Effector CD8-positive, alpha-beta T cell (primary cell): ENCODE measurements at places on chromosomes 11 and 22.

DNA sequence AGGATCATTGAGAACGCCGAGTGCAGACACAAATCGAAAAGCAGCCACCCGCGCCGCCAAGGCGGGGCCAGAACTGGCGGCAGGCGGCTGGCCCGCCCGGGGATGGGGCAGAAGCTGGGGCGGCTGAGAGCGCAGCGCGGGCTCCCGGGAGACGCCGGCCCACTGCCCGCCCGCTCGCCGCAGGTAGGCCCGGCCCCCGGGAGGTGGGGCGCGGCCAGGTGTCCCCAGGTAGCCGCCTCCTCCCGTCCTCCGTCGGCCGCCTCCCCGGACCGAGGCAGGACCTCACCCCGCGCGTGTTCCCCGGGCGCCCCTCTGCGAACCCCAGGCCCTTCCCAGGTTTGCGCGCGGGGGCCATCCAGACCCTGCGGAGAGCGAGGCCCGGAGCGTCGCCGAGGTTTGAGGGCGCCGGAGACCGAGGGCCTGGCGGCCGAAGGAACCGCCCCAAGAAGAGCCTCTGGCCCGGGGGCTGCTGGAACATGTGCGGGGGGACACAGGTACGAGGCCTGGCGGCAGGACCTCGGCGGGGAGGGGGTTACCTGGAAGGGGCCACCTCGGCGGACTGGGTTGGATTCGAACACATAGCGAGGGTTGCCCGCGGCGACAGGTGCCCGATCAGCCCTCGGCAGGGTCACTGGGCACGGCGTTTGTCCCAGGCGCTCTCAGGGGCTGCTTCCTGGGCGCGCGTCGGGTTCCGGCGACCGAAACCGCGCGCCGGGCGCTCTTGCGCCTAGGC is at the start of gene PRRG4:
TSS of gene PRRG4 (plus strand) at position 248 of the 733 bp plus-strand sequence. CDS start 603 bp downstream, outside the sequence.
- DNase-seq, result no peak

- no peak for DNase-seq
Measured at GRCh38 chr22:25745341-25746011, 3.5 kb downstream of the MYO18B start.

- DNase-seq, result no peak
Measured at GRCh38 chr11:94507485-94507884, 4.8 kb upstream of the C11orf97 start.

DNA sequence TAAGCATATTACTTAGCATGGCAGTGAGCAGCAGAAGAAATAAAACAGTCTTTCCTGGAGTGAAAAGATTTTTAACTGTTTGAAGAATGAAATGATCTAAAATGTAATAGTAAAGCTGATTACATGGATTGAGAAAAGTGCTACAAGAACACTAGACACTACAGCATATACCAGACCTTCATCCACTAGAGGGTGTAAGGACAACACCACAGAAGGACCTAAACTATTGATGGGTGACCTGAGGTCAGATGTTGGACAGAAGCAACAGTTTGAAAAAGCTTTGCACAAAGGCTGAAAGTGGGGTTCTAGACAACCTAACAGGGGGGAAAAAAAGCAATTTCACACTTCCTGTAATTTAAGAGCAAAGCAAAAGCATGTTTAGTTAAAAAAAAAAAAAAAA is 97.7 kb downstream of the RBFOX2 start:
- DNase-seq, result no peak

GRCh38 chr11:57668434-57668782 is 494 bp downstream of the ZDHHC5 start:
- no peak for DNase-seq

DNA sequence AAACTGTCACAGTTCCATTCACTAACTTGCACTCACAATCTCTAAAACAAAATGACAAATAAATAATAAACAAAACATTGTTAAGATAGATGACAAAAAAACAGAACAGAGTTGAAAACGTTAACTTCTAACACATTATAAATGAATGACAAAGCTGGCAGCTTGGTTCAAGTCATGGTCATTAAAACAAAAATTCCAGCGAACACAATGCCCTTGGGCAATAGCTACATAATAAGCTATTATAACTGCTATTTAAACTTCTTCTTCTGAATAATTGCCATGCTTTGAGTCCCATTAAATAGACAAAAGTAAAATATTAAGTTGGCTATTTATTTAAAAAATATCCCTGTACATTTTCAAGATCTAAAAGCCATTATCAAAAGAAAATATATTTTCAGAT is 54.7 kb downstream of the PICALM start:
- DNase-seq, result no peak

DNA sequence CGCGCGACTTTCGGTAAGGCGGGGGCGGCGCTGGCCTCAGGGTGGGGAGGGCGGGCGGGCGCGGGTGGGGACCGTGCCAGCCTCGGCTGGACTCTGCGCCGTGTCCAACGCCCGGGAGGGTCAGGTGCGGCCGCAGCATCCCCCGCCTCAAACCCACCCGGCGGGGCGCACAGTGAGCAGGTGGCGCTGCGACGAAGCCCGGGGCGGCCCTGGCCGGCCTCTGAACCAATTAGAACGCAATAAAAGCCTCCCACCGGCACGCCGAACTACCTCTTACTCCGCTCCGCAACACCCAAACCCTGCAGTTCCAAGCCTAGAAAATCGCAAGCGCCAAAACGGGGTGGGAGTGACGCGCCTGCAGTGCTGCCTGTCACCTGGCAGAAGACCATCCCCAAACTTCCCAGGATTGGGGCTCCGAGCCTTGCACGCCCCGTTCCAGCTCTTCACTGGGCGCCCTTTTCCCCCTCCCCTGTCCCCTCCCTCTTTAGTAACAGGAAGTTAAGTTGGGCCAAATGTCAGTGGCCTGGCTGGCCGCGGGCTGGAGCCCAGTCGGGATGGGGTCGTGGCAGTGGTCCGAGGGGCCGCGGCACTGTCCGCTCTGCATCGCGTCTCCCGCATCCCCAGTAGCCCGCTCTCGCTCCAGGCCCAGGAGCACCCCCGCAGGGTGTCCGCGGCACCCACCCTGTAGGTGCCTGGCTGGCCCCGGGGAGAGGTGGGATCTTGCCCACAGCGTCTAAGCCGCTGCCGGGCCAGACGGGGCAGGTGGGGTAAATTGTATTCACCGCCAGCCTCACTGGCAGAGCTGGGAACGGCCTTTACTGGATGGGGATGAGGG is 541 bp downstream of the MICAL2 start:
- peak; percentile 10 for DNase-seq

- no peak for DNase-seq
Measured at GRCh38 chr11:31997955-31998354, 92.9 kb upstream of the RCN1 start.

DNA sequence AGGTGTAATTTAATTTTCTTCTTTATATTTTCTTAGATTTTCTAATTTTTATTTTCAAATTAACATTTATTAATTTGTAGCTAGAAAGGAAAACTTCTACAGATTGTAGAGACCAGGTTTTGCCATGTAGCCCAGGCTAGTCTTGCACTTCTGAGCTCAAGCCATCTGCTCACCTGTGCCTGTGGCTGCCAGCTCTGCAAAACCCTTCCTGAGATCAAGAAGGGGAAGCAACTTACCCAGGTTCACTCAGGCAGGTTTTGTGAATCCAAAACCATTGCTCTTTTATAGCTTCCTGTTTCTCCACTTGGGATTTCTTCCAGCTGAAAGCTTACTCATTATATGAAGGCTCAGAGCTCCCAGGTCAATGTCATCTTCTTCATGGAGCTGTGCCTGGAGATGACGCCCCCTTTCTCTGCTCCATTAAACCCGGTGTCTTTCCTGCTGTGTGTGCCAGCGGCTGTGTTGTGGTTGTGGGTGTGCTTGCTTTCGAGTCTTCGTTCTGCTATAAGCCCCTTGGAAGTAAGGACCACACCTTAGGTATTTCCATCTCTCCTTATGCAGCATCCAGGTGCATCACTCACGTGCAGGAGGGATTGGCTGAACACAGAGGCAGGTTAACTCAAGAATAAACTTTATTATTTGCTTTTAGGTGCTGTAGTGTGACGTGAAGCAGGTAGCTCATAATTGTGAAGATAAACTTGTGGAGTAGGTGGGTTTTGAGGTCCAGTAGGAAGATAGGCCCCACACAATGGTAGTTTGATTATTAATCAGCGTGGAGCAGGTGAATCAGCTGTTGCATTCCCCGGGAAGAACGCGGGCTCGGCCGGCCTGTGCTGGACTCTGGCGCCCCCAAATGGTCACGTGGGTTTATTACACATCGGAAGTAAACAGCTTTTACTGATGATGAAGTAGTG is 42.2 kb upstream of the INCENP start:
- peak; percentile 65 for DNase-seq

GRCh38 chr11:79221444-79222130 is 219.2 kb downstream of the TENM4 start:
- DNase-seq, result no peak

- no peak for DNase-seq
Measured at GRCh38 chr11:78419327-78419726, 1.7 kb upstream of the GAB2 start.

- no peak for DNase-seq
Measured at GRCh38 chr11:12599408-12600143, 74.6 kb upstream of the TEAD1 start.

GRCh38 chr11:10731064-10731680 is 19.9 kb upstream of the CTR9 start:
- DNase-seq, result no peak

- no peak for DNase-seq
Measured at GRCh38 chr22:20568502-20569058, 61.2 kb downstream of the MED15 start.

DNA sequence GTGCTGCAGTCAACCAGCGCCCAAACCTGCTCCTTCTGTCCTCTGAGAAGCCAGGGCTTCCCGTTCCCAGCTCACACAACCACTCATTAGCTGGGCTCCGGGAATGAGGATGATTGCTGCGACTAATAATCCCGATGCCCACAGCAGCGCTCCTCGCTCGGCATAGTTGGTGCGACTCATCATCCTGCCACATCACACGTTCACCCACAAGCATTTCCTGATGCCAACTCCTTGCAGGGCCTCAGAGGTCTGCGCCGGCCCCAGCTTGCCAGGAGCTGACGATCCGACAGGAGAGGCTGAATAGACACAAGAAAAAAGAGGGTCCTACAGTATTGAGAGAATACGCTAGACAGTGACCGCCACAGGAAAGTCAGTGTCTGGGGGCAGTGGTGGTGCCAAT is 10.6 kb upstream of the CSNK1E start:
- no peak for DNase-seq

GRCh38 chr22:26141831-26142230 is 27.4 kb upstream of the SEZ6L start:
- no peak for DNase-seq

DNA sequence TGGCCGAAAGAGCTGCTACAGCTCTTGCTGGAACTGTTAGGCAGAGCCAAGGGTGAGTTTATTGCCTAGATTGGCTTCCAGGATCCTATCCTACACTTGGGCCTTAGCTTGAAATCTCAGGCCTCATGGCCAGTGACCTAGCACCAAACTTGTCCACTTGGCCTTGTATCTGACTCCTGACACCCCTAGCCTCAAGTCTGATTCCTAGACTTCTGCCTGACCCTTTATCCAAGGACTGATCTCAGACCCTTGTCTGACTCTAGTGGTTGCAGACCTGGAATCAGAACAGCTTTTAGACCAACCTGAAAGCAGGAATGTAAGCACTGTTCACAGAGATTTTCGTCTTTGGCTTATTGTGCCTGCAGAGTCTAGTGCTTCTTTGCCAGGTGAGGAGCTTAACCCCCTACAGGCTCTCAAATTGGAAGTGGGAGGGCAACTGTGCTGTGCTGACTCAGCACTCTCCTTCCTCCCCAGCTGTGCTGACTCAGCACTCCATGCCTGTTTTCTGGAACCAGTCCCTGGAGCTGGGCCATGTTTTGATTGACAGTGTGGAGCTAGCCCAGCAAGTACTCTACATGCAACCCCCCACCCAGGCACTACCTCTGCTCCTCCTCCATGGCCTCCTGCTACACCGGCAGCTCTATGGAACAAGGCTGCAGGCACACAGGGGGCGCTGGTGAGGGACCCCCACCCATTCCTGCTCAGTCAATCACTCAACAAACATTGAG is 35.1 kb downstream of the RRP8 start:
- no peak for DNase-seq

GRCh38 chr11:129146191-129146590 is 45.9 kb downstream of the ARHGAP32 start:
- DNase-seq, result no peak

DNA sequence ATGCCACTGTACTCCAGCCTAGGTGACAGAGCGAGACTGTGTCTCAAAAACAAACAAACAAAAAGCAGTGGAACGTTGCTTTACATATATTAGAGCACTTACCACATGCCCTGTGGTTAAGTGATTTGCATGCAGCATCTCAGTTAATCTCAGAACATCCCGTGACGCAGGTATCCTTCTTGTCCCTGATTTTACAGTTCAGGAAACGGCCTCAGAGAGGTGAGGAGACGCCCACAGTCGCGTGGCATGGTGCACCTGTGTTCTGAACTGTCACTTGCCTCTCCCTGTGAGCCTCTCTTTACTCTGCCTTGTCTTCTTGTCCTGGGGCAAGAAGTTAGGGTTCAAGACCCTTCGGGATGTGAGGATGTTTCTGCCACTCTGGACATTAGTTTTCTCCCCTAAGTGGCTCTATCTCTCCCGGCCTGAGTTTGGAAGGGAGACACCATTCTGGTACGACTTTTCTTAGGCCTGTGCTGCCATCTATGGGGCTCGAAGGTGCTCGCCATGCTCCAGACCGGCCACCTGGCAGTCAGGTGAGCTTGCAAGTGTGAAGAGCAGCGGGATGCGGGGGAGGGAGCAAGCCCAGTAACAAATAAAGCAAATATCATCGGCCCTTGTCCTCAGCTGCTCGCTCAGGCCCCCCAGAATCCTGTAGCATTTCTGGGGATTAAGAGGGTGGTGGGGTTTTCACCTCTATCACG is 25.6 kb downstream of the YWHAH start:
- DNase-seq, result peak; percentile 14

DNA sequence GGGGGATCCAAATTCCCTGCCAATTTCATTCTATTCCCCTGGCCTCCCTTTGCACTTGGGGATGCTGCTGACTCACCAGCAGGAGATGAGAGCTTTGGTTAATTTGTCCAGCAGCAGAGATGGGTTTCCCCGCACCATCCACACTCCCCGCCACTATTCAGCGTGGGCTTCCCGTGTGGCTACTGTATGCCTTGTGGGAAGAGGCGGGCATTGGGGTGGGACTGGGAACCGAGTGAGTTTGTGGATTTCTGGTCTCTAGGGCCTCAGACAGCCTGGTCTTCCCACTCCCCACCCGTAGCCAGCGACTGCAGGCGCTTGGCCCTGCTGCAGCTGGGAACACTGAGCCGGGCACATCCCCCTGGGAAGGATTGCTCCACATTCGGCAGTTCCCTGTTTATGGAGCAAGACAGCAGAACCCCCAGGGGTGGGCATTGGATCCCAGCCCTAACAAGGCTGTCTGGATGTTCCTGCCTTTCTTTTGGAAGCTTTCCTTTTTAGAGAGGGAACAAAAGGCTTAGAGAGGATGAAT is 23.4 kb downstream of the KIAA1671 start:
- no peak for DNase-seq
